Stimulated activated CD4-positive, alpha-beta T cell treated with anti-CD3 and anti-CD28 coated beads, Interleukin-15, amount 100 ng/mL, for 48 hours (primary cell): ENCODE measurements at places on chromosomes 11 and 22.

DNA sequence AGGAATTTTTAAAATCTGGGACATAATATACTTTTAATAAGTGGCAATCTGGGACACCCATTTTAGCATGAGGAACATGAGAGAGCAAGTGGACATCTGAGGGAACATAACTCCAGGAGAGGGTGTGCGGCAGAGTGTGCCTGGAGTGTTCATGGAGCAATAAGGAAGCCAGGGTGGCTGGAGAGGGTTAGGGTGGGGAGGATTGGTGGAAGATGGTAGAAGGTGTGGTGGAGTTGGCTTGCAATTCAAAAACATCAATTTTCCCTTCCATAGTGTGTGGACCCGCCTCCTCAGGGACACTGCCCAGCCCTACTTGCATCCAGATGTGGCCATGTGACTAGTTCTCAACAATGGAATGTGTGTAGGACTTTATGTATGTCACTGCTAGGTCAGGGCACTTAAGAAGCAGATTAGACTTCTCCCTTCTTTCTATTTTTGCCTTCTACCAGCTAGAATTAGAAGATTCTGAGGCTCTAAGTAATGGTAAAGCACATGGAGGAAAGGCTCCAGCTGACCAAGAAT lies 4.4 kb upstream of the DENND5A start:
- DNase-seq: no peak

DNA sequence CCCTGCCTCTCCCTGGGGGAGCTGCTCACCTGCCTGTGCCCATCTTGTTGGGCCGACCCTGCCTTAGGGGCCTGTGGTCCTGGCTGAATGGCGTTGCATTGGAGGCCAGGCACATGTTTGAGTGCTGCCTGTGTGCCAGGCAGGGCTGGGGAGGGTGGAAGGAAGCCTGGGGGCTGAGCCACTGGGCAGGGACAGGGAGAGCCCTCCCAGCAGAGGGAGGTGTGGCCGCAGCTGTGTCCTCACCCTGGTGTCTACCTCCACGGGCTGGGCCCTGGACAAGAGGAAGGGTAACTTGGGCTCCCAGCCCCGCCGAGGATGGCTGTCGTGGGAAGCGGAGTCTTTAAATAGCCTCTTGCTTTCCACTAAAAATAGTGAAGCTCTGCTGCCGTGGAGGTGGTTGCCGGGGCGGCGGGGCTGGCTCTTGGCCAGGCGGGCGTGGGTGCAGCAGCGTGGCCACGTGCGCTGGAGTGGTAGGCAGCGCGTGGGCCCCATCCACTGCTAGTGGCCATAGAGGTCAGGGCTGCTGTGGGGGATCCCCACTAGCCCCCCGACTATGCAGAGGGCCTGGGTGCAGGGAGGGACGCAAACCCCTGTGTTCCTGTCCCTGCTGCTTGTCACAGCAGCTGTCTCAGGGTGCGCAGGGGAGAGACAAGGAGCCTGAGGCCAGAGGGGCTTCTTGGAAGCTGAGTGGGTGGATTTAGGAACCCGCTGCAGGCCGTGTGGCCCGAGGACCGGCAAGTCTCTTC lies 6.2 kb downstream of the ZDHHC8 start:
- DNase-seq: no peak

DNA sequence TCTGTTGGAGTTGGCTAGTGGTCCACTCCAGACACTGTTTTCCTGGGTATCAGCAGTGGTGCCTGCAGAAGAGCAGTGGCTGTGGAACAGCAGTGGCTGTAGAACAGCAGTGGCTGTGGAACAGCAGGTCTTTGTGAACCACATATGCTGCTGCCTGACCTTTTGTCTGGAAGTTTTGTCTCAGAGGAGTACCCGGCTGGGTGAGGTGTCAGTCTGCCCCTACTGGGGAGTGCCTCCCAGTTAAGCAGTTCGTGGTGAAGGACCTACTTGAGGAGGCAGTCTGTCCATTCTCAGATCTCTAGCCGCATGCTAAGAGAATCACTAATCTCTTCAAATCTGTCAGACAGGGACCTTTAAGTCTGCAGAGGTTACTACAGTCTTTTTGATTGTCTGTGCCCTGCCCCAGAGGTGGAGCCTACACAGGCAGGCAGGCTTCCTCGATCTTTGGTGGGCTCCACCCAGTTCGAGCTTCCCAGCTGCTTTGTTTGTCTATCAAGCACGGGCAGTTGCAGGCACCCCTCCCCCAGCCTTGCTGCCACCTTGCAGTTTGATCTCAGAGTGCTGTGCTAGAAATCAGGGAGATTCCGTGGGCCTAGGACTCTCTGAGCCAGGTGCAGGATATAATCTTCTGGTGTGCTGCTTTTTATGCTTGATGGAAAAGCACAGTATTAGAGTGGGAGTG lies 89.1 kb upstream of the TRIM48 start:
- DNase-seq: no peak

- DNase-seq: peak; percentile 13
Observed at GRCh38 chr11:45527898-45528297, 137.5 kb downstream of the CHST1 start.

GRCh38 chr11:35111161-35112055 lies 27.6 kb upstream of the CD44 start:
- no peak for DNase-seq

DNA sequence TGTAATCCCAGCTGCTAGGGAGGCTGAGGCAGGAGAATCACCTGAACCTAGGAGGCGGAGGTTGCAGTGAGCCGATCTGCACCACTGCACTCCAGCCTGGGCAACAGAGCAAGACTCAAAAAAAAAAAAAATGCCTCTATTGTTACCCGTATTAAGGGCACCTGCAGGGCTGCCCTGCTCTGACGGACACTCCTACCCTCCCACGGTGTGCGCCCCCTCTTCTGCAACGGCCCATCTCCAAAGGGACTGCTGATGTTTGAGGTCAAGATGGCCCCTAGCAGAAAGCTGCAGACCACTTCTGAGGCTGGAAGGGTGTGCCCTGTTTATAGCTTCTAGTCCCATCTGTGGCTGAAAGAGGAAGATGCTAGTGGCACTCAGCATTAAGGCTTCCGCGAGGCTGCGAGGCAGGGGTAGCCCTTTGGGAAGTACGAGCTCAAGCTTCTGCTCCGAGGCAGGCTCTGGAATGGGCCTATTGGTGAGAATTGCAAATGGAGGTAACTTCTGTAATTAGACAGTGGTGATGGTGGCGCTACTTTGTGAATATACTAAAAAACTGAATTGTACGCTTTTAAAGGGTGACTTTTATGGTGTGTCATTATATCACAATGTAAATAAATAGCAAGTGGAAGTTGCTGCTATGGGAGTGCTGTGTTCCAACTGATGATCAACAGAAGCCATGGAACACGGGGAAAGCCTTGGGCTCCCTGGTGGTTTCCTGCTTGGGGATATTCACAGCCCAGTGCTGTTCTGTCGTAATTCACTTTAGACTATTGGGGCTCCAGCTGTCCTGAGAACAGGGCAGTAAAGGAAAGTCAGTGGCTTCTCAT lies 24.3 kb downstream of the ARFGAP2 start:
- no peak for DNase-seq

- DNase-seq: no peak
Observed at GRCh38 chr11:65786786-65787636, at the start of gene OVOL1. TSS of gene OVOL1 (plus strand) at chr11:65787063. CDS start at chr11:65787374, 311 bp downstream.

GRCh38 chr22:49215840-49216239 lies 611.8 kb downstream of the BRD1 start:
- DNase-seq: no peak

GRCh38 chr11:10087186-10087922 lies 206.7 kb downstream of the SBF2 start:
- DNase-seq: no peak

- DNase-seq: no peak
Observed at GRCh38 chr11:110053848-110054414, 39.3 kb upstream of the ZC3H12C start.

- no peak for DNase-seq
Observed at GRCh38 chr11:57001674-57002401, 13.1 kb downstream of the OR5AK2 start.

- DNase-seq: no peak
Observed at GRCh38 chr11:23727387-23727786, 769.5 kb upstream of the LUZP2 start.

DNA sequence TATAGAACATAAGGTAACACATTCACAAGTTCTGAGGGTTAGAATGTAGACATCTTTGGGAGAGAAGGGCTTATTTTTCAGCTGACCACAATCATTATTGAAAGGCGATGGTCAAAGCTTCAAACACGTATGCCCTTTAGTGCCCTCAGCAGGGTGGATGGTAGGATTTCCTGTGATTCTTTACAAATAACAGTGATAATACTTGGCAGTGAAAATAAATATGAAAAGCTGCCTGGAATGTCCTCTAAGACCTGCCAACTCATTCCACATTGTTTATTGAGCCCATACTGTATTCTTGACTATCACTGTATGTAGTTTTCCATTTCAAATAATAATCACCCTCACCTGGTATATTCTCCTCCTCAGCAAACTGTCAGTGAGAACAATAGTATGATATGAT lies 13.7 kb upstream of the MPEG1 start:
- no peak for DNase-seq

DNA sequence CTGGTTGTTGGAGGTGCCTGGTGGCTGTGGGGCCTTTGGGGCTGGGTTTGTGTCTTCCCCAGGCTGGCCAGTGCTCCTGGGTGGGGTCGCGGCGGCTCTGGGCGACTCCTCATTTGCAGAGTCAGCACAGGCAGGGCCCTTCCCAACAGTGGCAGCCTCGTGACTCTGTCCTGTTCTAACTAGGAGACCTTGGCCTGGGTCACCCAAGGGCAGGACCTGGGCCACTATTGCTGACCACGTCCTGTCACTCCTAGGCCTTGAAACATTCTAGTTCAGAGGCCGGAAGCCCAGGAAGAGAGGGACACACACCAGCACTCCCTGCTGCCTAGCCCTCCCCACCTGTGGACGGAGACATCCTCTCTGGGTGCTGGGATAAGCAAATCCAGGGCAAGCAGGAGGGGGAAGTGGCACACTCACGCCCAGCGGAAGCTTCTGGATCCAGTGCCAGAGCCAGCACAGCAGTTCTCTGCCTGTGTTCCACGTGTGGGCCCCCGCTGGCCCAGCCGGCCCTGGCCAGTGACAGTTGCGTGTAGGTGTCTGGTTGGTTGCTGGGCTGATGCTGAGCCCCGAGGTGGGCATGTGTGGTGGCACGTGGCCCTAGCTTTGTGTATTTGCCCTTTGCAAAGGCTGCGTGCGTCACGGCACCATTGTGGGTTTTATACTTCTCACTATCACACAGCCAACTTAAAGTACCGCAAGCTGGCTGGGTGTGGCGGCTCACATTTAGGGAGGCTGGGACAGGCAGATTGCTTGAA lies 4.3 kb upstream of the CHID1 start:
- DNase-seq: no peak

DNA sequence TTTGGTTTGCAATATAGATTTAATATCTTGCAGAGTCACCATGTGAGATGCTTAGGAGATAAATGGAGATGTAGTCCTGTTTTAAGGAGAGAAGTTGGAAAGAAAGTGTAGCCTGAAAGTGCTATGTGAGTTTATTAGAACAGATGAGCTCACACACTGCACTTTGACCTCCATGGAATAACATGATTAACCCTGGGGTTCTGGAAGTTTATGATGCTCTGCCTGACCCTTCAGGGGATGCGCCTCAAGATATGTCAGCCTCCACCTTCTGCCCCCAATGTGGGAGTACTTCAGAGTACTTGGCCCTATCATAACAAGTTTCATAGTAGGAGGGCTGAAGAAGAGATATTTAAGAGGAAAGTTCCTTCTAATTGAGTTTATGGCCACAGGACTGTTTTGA lies 23.3 kb upstream of the TRIM21 start:
- no peak for DNase-seq

DNA sequence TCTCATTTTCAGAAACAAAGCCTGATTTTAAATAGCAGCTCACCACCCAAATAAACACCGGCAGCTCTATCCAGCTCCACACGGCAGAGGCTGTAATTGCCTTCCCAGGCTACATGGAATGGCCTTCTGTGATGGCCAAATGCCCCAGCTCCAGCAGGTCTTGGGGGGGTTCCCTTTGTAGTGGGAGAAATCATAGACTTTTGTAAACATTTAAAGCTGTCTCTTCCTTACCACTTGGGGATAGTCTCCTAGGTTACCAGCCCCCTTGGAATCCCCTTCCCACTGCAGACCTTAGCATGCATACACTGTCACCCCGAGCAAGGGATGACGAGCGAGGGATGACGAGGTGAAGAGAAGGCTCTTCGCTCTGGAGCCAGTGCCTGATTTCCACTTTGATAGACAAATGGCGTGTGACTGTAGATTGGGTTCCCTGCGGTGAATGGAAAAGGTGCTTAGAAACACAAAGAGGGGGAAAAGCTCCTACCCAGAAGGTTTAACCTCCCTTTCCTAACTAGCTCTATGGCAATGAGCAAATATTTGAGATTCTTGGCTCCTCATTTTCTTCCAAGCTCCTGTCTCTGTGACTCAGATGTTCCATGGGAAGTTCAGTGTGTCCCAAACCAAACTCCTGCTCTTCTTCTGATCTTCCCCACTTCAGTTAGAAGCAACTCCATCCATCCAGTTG lies 108.0 kb upstream of the CADM1 start:
- DNase-seq: no peak

GRCh38 chr22:30452861-30453260 lies 19.0 kb downstream of the SEC14L3 start:
- no peak for DNase-seq

- no peak for DNase-seq
Observed at GRCh38 chr11:26974069-26974783, 19.7 kb upstream of the FIBIN start.

DNA sequence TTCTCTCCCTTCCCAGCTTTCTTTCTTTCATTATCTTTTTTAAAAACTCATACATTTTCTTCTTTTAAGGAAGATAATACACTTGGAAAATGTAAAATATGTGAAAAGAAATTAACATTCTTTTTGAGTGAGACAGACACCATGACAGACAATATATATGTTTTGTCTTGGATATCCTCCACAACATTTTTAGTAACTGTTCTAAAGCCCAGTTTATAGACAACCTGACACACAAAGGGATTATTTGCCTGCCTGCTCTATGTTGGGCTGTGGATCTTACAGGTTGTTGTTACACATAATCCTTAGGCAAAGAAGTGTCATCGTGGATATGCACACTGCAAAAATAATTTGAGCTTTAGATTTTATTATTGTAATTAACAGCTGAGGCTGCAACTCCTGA lies 301.4 kb upstream of the PDGFD start:
- no peak for DNase-seq

GRCh38 chr11:111814557-111815320 lies 48.5 kb upstream of the PPP2R1B start:
- DNase-seq: no peak

DNA sequence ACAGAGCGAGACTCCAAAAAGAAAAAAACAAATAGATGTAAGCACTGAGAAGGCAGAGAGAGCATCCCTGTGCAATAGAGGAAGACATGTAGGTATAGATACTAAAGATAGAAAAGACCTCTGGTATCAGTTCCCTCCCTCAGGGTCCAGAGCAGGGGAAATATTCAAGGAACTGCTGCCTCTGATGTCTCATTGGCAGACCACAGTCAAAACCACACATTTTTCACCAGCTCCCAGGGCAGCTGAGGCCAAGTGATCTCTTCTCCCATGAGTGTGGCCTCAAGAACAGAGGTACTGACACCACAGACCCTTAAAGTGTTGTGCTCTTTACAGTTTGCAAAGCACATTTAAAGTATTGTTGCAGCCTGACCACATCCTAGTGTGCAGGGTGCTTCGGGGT lies 288.5 kb downstream of the NTM start:
- no peak for DNase-seq
